ENCODE measurements at places on chromosomes 3 and 15. TPM values are rescaled to one million over a fixed set of nuclear protein-coding genes. Genes with fewer than 3 reads are reported as not detected.
A peak's percentile ranks its signal among the peaks of the same experiment; 100 is the strongest.

- no peak for DNase-seq
These were observed 565 bp downstream of the MANF start for GRCh38 chr3:51385621-51386091.

- no peak for DNase-seq
These were observed 270.4 kb downstream of the NAALADL2 start for GRCh38 chr3:175129571-175129970.

GRCh38 chr15:99123713-99124451 is 19.0 kb downstream of the SYNM start:
- DNase-seq, result peak; percentile 96

GRCh38 chr3:51798411-51798963 is 19.4 kb upstream of the IQCF6 start:
- DNase-seq, result no peak

DNA sequence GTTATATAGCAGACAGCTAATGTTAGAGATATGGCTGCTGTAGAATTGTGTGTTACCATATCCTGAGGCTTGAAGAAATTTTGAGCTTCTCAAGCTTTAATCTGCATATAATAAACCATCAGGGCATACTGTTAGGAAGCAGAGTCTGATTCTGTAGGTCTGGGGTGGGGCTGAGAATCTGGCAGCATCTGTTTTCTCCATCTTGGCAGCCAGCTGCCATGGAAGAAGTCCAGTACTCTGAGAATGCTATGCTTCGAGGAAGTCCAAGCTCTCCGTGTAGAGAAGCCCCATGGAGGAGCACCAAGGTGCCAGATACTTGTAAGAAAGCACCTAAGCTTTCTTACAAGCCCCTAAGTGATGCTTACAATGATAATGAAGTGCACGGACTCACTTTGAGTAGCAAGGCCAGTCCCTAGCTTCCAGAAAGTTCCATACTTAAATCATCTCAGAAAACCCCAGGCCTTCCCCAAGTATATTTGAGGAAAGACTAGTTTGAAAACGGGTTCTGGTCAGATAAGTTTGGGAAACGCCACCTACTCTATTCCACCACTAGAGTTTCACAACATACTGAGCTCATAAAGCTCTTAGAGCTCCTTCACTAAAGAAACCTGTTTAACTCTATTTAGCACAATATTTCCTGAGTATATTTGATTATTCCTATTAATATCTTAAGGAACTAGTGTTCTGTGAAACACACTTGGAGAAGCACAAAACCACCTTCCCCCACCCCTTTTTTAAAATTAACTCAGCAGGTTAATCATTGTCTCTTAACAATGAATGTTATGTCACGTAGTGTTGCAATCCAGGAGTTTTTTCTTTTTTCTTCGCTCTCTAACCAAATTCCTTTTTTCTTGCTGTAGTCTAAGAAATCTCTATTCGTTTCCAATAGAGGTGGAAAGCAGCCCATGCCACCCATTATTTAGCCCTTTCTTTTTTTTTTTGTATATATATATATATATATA is 59.9 kb upstream of the RASGRP1 start:
- DNase-seq, result no peak

GRCh38 chr3:20564966-20565365 is 379.0 kb upstream of the SGO1 start:
- no peak for DNase-seq

DNA sequence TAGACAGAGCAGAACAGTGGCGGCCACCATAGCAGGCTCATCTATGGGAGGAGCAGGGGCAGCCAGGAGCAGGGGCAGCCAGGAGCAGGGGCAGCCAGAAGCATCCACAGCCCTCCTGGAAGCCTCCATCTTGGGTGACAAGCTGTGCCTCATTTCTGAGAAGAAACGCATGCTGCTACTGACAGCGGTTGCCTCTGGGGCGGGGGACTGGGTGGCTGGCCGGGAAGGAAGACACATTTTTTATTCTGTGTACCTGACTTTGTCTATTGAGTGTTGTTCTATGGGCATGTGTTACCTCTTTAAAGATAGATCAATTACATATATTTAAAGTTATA is 71.5 kb upstream of the KLF13 start:
- DNase-seq, result peak; percentile 16

- no peak for DNase-seq
These were observed 27.0 kb downstream of the SH3BP5 start for GRCh38 chr3:15305359-15305844.

DNA sequence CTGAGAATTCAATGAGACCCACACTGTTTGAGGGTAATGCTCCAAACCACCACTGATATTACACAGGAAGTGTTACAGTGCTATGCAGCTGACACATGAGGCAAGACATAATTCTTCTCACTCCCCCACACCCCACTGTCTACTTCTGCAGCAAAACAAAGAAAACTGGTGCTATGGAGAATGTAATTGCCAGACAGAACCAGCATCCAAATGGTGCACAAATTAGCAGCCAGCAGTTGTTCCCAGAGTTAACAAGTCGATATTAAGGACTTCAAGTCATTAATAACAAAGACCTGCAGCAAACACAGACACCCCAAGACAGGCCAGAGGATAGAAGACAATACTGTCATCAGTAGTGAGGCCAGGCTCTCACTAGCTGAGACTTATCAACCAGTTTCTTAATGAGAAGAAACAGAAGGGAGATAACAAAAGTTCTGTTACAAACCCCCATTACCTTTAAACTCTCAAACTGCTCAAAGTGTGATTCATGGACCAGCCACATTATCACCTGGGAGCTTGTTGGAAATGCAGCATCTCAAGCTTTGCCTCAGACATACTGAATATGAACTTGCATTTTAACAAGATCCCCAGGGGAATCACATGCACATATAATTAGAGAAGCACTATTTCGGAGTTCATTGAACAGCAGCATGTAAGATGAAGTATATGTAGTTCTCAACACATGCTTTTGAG is 58.7 kb upstream of the FNDC3B start:
- no peak for DNase-seq

- no peak for DNase-seq
These were observed 28.3 kb downstream of the RETNLB start for GRCh38 chr3:108728934-108729333.

DNA sequence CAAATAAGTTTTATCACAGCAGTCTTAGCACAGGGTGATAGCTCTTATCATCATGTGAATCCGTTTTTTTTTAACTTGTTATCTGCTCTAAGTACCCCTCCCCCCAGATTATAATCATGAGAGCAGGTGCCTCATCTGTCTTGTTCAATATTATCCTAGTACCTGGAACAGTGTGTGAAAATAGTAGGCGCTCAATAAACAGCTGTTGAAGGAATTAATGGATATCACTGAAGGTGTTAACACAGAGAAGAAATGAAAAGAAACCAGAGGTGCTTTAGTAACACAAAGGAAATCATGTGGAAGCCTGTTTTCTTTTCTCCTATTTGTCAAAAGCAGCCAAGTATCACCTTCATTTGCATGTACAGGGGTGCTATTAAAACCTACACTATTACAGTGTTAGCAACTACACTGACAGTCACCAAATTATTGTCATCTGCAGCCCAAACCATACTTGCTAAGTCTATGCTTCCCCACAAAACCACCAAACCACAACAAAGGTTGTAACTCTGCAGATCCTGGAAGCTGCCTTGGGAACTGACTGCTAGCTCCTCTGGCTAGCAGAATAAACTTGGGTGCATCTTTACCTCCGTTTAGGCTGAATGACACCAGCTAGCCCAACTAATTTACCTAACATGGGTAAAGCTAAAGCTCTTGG is 2.9 kb downstream of the XPC start:
- DNase-seq, result no peak

DNA sequence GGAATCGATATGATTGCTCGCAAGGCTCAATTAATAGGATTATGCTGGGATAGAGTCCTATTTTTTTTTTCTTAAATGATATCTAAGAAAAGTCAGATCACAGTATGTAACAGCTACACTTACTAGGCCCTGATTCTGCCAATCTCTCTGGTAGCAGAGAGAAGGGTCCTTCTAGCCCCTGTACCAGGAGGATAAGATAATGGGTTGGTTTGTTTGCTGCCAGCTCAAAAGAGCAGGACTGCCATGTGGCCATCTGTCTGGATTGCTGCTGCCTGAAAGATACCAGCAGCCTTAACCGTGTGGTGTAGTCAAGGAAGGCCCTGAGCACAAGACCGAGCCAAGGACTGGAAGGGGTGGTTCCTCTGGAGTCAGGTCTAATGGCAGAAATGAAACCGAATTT is 236.4 kb downstream of the KLF13 start:
- DNase-seq, result no peak

DNA sequence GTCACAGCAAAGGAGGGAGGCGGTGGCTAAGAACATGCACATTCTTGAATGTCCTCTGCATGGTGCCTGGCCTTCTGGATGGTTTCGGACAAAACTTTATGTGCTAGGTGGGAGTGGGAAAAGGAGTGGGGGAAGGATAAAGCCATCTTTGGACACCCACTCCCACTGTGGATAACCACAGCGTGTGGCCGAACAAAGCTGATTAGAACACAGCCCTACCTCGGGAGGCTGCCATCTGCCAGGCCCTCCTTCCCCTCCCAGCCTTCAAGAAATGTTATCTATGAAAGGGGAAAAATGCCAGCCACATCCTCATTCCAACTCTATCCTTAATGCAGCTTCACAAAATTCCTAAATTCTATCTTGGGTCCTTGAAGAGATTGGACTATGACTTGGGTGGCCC is 18.8 kb downstream of the AMOTL2 start:
- DNase-seq, result peak; percentile 22

Gene HCLS1
- total RNA-seq, result 23.8 TPM

Gene NMD3
- total RNA-seq, result 56.5 TPM

Gene RPL22L1
- 16.8 TPM for total RNA-seq

Gene PLSCR5
- total RNA-seq, result not detected

Gene BNIP2
- 85.8 TPM for total RNA-seq
